CD14-positive monocyte (primary cell): ENCODE measurements at places on chromosomes 5 and 9.

DNA sequence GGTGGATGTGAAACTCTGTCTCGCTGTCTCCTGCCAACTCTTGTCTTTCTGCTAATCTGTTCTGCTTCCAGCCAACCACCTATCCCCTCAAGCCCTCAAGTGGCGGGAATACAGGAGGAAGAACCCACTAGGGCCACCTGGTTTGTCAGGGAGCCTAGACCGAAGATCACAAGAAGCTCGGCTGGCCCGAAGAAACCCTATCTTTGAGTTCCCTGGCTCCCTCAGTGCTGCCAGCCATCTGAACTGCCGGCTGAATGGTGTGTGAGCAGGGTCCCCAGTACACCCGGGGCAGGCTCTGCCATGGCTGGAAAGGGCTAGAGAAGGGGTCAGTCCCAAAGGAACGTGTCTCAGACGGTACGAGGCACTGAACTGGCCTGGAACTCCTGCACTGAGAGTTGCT lies 49.2 kb upstream of the TESK1 start:
- no peak for DNase-seq

- peak; percentile 92 for DNase-seq
Observed at GRCh38 chr9:71647094-71647591, 121.2 kb downstream of the CEMIP2 start.

- DNase-seq = no peak
Observed at GRCh38 chr9:121055642-121056143, 5.6 kb upstream of the C5 start.

DNA sequence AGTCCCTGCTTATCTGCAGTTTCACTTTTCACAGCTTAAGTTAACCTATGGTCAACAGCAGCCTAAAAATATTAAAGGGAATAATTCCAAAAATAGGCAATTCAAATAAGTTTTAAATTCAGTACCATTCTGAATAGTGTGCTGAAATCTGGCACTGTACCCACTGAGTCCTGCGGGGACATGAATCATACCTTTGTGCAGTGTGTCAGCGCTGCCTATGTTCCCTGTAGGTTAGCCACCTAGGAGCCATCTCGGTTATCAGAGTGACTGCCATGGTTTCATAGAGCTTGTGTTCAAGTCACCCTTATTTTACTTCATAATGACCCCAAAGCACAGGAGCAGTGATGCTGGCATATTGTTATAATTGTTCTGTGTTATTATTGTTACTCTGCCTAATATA lies 139.9 kb downstream of the GPBP1 start:
- DNase-seq = no peak

DNA sequence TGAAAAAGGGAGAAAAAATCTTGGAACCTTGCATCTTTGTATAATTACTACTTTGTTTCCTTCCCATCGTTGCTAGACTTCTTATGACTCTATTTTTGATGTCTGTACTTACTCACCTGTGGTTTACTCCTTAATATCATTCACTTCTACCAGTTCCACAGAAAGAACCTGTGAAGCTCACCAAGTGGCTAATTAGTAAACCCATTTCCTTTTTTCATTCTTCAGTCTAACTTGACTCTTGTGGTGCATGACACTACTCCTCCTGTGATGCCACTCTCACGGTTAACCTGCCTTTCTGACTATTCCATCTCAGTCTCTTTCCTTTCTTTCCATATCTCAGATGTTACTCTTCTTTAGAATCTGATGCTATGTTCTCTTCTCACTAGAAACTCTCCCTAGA lies 14.6 kb downstream of the RECK start:
- no peak for DNase-seq

DNA sequence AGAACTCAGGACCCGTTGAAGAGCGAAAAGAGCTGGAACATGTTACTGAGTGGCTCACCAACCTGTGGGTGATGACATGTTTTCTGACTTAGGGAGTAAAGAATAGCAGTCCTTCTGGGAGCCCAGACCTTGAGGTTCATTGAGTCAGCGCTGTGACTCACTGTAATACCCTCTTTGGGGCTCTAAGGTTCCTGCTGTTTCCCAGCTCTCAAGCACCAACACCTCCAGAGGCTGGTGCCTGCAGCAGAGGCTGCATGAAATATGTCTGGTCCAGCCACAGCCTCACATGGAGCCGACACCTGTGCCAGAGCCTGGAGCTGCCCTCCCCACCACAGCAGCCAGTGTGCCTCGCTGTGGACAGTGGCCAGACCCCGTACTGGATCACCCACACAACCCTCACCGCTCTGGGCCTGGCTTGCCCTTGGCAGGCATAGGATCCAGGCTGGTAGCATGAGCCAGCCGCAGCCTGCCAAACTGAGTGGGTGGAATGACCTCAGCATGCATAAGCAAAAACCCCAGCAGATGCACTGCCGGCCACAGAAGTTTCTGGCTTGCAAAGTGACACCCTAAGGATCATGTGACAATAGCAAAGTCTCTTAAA lies 143.5 kb upstream of the MRPS30 start:
- no peak for DNase-seq

DNA sequence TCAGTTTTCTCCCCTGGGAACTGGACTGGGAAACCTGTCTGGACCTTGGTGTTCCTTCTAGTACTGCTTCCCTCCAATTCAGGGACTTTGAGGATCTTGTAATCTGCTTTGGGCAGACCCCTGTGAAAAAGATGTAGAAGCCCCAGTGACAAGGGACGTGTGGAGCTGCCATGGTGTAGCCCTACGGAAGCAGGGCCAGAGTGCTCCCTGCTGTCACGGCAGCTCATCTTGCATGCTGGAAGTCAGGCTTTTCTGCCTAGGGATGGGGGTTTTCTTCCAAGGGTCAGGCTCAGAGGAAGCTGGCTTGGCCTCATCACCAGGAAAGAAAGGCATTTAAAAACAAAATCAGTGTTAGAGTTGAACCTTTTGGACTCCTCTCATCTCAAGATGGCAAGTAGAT lies 86.4 kb downstream of the AMBP start:
- DNase-seq = no peak

DNA sequence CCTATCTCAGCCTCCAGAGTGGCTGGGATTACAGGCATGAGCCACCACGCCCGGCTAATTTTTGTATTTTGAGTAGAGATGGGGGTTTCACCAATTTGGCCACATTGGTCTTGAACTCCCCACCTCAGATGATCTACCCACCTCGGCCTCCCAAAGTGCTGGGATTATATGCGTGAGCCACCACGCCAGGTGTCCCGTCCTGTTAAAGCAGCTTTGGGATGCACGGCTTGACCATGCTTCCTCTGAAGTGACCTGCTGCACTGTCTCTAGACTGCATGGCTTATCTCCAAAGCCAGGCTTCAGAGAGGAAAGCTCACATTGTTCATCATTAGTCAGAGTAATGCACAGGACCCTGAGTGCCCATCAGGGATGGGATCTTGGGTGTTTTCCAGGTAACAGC lies 45.4 kb downstream of the SEMA4D start:
- no peak for DNase-seq

- peak; percentile 45 for DNase-seq
Observed at GRCh38 chr5:131634238-131634637, 791 bp downstream of the RAPGEF6 start.

DNA sequence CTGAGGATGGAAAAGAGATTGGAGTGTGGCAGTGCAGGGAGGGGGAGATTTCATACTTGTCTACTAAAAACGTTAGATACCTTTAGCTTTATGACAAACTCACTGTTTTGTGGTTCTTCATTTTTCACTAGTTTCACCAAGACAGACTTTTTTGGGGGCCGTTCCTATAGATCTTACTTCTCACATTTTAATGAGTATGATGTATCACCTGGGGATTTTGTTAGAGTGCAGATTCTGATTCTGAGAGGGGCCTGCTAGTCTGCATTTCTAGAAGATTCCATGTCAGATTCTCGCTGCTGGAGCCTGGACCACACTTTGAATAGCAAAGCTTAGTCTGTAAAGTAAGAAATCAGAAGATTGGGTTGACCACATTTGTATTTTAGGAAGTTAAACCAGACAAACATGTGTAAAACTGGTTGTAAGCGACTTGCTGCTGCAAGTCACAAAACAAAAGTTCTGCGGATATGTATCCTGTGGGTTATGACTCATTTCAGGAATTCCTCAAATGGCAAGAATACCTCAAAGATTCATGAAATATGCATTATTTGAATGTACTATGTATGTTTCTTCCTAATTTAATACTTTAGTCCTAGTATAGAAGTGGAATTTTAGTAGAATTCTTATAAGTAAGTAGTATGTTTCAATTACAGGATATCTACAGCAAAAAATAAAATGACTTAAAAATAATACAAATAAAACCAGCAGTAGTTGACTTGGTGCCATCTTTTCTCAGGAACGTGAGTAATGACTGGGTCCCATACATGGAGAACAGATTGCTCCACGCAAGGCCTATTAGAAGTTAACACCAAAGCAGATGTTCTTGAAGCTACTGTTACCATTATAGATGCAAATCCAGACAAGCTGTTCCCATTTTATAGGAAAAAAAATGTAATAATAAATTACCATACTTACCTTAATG lies 27.8 kb downstream of the NFIL3 start:
- peak; percentile 87 for DNase-seq

DNA sequence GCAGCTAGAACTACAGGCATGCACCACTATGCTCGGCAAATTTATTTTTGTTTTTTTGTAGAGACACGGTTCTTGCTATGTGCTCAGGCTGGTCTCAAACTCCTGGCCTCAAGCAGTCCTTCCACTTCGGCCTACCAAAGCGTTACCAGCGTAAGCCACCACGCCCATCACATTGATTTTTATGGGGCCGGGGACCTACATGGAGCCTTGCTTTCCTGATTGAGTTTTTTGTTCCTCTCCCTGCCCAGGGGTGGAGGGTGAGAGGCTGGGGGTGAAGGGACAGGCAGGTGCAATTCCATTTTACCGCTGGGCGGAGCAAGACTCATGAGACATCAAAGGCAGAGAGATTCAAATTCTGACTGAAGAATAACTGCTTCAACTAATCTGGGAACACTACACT lies 1.9 kb downstream of the ALDH1B1 start:
- DNase-seq = no peak
